Hematopoietic multipotent progenitor cell treated with erythropoietin and hydrocortisone succinate and interleukin-3 and kit ligand, for 15 days (in vitro differentiated cells): ENCODE measurements at places on chromosomes 5 and 9.

DNA sequence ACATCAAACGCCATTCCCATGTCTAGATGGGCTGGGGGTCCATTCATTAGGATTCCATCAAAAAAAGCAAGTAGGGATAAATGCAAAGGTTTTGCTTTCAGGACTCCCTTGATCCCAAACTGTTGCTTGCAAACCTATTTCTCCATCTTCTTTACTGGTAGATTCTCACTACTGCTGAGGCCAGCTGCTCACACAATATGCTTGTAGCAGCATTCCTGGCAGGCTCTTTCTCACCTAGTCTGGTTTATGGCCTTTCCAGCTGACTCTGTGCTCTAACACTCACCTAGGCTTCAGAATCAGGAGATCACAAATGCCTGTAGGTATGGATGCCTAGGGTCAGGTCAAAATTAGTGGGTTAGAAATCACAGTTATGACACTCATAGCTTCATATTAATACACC is 274.7 kb downstream of the GABRB2 start:
- no peak for DNase-seq

GRCh38 chr9:35697486-35697885 is 7.8 kb upstream of the TPM2 start:
- DNase-seq: no peak

- DNase-seq: no peak
Observed at GRCh38 chr5:154866841-154867240, 8.4 kb downstream of the CNOT8 start.

- DNase-seq: no peak
Observed at GRCh38 chr9:76609285-76610010, 150.5 kb downstream of the GCNT1 start.

DNA sequence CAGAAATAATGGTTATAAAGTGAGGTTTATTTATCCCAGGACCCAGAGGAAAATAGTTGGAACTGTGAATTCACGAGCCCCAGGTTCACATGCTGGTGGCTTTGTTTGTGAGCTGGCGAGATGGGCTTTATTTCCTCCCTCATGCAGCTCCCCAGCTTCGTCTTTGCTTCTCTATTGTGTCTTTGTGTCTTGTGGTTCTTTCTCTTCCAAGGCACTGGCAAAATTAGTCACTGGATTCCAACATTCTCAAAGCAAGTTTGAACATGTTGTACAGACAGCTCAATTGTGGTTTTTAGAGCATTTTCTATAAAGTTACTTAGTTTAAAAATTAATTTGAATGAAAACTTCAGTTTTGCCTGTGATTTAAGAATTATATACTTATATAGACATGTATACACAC is 7.2 kb downstream of the NDUFS6 start:
- DNase-seq: no peak

GRCh38 chr5:176789873-176790615 is 20.3 kb upstream of the UNC5A start:
- DNase-seq: no peak

GRCh38 chr9:124263213-124263612 is 5.5 kb downstream of the NEK6 start:
- no peak for DNase-seq

GRCh38 chr5:102931085-102931725 is 176.1 kb downstream of the PAM start:
- no peak for DNase-seq

DNA sequence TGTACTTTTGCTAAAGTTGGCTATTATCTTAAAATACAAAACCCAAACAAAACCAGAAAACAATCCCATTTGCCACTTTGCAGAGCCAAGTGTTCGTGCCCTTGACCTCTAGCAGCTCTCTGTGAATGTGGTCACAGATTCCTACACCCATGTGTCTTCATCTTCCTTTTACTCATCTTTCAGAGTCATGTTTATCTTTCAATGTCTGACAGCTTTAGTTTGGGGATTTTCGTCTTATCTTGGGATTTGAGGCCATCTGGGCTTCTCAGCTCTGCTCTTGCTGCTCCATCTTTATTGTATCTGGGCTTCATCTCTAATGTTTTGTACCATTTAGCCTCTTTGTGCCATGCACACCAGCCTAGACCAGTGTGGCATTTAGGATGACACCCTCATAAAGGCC is 81.0 kb downstream of the DAPK1 start:
- DNase-seq: no peak

GRCh38 chr9:124660341-124660801 is 110.7 kb downstream of the NR6A1 start:
- peak; percentile 8 for DNase-seq

DNA sequence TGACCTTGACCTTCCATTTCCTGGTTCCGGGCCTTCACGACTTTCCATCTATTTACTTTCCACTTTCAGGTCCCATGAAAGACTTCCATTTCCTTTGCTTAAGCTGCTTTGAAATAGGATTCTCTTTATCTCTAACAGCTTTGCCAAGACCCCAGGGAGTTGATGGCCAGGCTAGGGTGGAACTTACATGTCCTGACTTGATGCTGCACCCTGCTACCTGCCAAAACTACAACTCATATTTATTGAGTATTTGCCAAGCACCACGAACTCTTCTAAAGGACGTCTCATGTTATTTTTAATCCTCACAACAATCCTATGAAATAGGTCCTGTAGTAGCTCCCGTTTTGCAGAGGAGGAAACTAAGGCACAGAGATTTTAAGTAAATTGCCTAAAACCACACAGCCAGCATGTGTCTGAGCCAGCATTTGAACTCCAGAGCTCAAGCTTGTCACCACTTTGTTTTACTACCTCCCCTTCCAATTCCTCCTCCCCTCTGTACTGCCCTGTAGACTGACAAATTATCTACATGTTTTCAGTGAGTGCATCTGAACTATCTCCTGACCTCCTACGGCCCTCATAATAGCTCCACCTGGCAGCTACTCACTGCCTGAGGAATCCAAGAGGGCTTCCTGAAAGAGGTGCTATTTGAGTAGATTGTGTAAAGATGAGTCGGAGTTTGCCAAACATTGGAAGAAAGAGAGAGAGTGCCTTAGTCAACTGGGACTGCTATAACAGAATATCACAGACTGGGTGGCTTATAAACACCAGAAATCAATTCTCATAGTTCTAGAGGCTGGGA is 38.4 kb upstream of the SMIM23 start:
- DNase-seq: no peak

GRCh38 chr5:132889501-132889900 is 16.0 kb downstream of the LEAP2 start:
- no peak for DNase-seq

DNA sequence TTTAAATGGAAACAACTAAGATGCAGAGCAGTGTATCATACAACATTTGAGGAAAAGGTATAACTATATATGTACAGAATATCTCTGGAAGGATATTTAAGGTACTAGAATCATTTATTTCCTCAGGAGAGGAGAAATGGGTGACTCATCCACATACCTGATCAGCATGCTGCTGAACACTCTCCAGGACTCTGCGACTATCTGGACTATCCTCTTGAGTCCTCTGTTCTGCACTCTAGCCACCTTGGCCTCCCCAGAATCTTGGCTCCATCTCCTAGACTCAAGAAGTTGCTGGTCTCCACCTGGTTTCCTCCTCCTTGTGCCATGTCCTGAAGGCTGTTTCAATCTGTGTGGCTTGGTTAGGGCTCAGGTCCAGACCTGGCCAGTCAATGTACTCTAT is 8.8 kb upstream of the PRDM6 start:
- no peak for DNase-seq

- no peak for DNase-seq
Observed at GRCh38 chr5:9335754-9336495, 209.9 kb downstream of the SEMA5A start.

DNA sequence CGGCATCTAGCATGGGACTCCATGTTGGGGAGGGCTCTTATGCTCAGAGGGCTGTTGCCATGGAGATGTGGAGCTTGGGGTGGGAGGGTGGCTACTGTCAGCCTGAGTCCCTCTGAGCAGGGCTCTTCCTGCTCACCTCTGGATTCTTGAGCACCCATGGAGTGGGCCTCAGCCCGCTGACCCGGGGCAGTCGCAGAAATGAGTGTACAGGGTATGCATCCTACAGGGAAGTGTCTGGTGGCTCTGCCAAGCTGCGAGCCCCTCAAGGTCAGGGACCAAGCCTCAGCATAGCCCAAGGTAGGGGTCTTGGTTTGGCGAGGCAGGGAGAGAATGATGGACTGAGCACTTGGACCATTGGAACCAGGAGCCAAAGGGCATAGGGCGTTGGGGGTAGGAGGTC is 104.1 kb downstream of the DAB2IP start:
- DNase-seq: no peak

- DNase-seq: no peak
Observed at GRCh38 chr5:180018347-180019060, 53.1 kb downstream of the RNF130 start.

- no peak for DNase-seq
Observed at GRCh38 chr9:14585730-14586473, 107.3 kb downstream of the ZDHHC21 start.

DNA sequence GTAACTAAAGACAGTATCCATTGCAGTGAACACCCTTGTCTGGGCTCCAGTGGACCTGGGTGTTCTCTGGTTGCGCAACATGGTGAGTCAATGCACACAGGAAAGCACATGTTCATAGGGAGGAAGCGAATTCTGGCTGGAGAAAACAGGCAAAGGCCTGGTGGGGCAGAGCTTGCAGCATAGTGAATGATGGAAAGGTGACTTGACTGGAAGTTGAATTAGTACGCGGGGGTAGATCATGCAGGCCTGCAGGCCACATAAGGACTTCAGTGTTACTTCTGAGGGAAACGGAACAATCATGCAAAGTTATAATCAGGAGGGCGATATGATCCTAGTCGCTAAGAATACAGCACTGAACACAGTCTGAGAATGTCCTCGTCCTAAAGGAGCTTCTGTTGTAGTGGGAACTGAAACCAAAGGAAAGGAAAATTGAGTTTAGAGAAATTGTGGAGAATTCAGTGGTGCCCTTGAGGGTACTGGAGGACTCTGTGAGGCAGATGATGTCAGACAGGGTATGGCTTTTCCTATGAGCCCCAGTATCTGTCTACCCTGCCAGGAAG is 71.9 kb upstream of the RANBP3L start:
- no peak for DNase-seq

DNA sequence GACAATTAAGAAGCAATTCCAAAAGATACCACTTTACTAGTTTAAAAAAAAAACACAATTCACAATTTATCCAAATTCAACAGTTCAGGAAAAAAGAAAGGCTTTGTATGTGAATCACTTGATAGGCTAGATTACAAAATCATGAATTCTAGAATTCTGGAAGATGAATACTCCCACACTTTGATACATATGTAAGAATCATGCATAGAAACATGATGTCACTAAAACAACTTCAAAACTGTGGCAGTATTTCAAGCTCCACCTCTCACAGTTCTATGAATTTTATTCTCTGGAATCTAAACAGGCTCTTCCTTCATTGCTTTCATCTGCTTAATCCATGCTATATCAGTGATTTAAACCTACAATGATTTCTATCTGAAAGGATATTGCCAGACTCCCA is 51.0 kb downstream of the GNAQ start:
- no peak for DNase-seq

DNA sequence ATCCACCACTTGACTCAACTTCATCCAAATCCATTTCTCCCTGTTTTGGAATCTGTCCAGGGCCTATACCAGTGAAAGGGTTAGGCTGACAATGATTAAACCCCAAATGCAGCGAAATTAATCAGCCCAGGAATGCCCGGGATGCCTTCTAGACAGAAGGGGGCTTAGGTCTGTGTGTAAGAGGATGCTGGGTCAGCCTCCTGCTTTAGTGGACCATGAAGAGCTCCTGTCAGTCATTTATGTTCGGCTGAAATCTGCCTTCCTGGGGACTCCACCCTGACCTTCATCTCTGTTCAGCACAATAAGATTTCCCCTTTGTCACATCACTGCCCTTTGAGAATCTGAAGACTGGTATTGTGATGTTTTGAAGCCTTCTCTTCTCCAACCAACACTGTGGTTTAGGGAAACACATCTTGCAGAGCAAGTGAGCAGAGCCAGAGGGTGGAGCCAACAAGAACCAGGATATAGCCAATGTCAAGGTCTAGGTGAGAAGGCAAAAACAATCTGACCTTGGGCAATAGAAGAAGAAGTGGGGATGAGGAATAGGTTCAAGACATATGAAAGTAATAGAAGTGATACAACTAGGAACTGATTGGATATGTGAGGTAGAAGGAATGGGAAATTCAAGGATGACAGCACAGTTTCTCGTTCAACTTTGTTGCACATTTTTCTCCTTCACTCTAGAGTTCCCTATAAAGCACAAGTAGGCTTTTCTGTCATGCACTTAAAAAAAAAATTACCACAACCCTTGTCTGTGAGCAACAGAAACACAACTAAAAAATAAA is 234.4 kb downstream of the ARHGAP26 start:
- DNase-seq: no peak

GRCh38 chr5:160799184-160799583 is 52.8 kb downstream of the ATP10B start:
- no peak for DNase-seq

GRCh38 chr5:72210888-72211678 is 103.8 kb downstream of the MAP1B start:
- peak; percentile 10 for DNase-seq

- no peak for DNase-seq
Observed at GRCh38 chr5:82817897-82818676, 259.1 kb downstream of the TMEM167A start.

DNA sequence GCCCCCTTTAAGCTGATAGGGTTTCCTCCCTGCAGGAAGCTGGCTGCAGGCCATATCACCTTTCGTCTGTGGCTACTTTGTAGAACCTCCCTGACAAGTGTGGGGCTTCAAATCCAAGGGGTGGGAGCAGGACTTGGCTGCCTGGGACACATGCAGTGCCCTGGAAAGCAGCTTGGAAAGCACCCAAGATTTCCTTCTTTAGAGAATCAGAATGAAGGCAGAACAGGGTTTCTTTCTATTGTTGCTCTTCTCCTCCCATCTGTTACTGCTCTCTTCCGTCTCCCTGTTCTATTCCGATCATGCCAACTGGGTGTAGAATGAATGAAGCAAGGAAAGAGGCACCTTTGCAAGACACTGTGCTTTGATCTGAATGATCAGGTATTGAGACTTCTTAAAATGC is 282.2 kb downstream of the MED10 start:
- DNase-seq: no peak

GRCh38 chr9:71908825-71909224 is 2.2 kb downstream of the ABHD17B start:
- DNase-seq: no peak

GRCh38 chr5:160547061-160547460 is 125.4 kb downstream of the PTTG1 start:
- DNase-seq: no peak

DNA sequence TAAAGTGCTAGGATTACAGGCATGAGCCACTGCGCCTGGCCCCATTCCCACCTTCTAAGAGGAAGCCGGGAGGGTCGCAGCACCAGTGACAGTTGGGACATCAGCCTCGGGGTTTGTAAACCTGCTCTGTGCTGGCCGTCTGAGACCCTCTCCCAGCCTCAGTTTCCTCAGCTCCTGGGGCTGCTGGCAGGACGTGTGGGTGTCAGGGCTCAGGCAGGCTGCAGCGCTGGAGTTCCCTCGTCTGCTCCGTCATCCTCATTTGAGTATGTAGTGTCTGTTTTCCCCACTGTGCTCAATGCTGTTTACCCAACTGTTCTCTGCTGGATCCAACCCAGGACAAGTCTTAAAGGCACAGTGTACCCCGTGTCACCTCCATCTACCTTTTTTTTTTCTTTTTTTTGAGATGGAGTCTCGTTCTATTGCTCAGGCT is 2.0 kb upstream of the NINJ1 start:
- DNase-seq: no peak

GRCh38 chr9:112793213-112793810 is 42.8 kb downstream of the SNX30 start:
- DNase-seq: peak; percentile 58
